8988T (cell line): ENCODE measurements at places on chromosomes 11 and 22.

DNA sequence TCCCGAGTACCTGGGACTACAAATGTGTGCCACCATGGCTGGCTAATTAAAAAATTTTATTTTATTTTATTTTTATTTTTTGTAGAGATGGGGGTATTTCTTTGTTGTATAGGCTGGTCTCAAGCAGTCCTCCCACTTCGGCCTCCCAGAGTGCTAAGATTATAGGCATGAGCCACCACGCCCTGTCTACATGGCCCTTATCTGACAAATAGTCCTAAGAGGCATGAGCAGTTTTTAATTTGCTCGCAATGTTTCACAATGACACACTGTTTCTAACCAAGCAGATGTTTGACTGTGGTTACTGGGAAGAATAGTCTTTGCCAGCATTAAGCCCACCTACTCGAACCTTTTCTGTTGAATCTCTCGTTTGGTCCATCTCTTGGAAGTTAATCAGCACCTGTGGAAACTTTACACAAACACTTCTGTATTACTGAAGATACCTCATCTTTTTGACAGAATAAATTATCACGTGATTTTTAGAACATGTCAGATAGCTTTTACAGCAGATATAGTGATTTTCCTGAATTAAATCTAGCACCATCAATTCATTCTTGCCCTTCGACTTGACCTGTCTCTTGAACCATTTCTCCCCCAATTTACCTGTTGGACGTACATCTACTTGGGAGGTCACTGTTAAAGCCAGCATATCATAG is 71.4 kb downstream of the MTMR3 start:
- DNase-seq: no peak

- no peak for DNase-seq
Observed at GRCh38 chr11:35087648-35088047, 51.3 kb upstream of the CD44 start.

GRCh38 chr11:19597206-19597605 is 115.4 kb upstream of the NAV2 start:
- no peak for DNase-seq

DNA sequence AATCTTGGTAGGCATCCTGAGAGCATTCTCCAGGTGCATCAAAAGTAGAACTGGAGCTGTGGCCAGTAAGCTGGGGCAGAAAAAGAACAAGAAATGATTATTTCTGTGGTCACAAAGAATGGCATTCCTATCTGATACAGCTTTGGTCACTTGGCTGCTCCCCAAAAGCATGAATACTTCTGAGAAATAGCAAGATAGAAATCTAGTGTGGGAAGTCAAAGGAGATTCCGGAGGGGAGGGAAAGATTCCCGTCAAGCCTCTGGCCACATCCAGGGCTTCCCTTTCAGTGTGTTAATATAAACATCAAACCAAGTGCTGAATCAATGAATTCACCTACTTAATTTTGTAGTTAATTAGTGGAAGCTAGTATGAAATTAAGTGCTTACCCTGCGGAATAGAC is 1185.4 kb downstream of the LRRC4C start:
- DNase-seq: no peak

- no peak for DNase-seq
Observed at GRCh38 chr11:65981101-65981740, 19.7 kb downstream of the SART1 start.

DNA sequence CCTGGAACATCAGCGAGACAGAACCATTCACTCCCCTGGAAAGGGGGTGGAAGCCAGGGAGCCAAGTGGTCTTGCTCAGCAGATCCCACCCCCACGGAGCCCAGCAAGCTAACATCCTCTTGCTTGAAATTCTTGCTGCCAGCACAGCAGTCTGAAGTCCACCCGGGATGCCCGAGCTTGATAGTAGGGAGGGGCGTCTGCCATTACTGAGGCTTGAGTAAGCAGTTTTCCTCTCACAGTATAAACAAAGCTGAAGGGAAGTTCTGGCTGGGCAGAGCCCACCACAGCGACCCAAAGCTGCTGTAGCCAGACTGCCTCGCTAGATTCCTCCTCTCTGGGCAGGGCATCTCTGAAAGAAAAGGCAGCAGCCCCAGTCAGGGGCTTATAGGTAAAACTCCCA is 764.8 kb upstream of the LUZP2 start:
- peak; percentile 18 for DNase-seq

GRCh38 chr11:65662247-65662798 is 393 bp downstream of the RELA start:
- DNase-seq: no peak

- DNase-seq: no peak
Observed at GRCh38 chr11:63490551-63491239, at the start of gene PLAAT5. TSS of gene PLAAT5 (minus strand) at chr11:63491167. CDS start at chr11:63491034, 133 bp downstream.

GRCh38 chr11:29361369-29361768 is 655.5 kb downstream of the KCNA4 start:
- DNase-seq: no peak

GRCh38 chr11:61743486-61744095 is 8.8 kb upstream of the MYRF start:
- DNase-seq: no peak

DNA sequence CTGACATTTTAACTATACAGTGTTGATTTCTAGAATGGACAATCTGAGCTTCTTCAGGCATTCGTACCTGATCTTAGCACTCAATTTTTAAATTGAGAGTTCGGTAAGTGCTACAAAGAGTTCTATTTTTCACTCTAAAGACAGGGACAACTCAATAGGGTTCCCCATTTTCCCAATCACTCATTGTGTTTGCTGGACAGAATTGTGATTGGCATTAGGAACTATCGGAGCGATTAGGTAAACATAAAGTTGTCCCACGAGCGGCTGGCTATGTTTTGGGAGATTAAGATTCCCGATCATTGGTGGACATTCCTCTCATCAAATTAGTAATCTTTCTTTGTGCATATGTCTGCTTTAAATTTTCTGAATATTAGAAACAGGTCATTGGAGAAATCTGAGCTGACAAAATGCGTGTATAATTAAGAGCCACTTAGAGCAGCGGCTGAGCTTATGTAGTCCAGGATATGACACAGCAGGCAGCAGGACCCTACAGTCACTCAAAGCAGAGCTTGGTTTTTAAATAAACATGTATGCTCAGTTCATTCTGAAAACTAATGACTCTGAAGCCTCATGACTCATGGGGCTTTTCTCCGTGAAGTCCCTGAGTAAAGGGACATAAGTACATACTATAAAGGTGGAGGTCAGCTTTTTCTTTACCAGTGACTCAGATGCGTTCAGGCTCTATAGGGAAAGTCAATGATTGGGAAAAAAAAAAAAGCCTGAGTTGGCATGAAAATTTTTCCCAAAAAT is 109.4 kb downstream of the GRIA4 start:
- DNase-seq: no peak

DNA sequence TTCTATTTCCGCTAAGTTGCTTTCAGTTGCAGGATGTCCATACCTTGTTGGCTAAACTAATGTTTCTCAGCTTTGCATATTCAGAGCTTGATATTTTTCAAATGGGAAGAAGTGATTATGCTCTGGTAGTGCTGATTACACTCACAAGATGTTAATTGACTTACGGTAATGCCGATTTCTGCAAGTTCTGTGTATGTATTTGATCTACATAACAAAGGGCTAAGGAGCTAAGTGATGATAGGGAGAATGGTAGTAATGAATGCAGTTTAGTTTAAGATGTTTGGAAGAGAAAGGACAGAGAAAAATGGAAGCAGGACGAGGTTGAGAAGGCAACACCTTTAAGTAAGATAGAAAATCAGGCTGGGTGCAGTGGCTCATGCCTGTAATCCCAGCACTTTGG is 61.4 kb downstream of the FAM83F start:
- no peak for DNase-seq

DNA sequence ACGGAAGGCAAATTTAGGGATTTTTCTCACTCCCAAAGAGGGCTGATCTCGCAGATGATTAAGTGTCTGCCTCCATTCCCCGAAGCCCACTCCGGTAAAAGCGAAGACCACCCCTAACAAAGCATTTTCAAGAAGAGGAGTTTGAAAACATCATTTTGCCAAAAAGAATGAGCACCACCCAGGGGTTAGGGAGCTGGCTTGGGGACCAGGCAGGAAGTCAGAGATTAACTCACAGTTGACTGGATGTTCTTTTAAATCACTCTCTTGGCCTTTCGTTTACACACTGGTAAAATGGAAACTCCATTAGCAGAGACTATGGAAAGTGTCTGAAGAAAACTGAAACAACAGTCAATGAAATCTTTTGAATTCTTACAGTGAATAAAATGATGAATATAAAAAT is 7.9 kb upstream of the TRIM44 start:
- DNase-seq: no peak

DNA sequence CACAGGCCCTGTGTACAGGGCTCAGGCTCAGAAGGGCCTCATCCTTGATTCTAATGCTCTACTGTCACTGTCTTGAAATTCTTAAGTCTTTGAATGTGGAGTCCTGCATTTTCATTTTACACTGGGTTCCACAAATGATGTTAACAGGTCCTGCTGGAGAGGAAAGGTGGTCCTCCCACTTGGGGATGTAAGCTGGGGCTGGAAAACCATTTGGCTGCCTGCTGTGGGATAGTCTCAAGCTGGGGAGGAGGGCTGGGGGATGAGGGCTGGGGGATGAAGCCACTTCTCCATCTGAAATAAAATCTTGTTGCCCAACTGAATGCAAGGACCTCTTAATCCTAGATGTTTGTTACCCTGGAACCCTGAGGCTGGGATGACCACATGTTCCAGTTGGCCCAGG is 423.0 kb downstream of the TENM4 start:
- no peak for DNase-seq

DNA sequence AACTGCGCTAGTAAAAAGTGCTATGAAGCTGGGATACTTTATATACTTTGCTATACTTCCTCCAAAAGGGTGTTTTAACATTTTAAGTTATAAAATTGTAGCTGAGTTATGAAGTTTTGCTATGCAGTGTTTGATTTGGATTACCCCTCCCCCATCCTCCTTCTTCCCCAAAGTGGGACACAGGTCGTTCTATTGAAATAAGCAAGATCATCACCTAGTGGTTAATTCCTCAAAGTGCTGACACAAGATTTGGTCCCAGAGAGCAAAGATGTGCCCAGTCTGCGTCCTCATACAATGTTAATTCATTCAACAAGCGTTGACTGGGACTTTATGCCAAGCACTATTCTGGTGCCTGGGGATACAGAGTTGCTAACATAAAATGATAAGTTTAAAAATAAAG is 78.5 kb downstream of the SPON1 start:
- no peak for DNase-seq

DNA sequence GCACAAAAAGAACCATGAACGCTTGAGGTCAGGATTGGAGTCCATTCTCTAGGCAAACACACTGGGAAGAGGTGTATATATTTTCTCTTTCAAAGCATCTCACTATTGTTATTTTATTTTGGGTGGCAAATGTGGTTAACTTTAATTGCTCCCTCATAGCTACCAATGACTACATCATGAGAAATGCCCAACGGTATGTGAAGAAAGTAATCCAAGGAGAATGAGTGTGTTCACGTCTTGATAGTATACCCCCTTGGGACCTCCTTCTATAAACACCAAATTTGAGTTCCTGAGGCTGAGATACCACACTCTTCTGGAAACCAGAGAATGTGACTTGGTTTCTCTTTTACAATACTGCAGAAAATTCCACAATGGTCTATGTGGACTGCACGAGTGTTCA is 15.8 kb downstream of the OR8D1 start:
- DNase-seq: no peak

- DNase-seq: no peak
Observed at GRCh38 chr22:19958083-19959042, 16.7 kb upstream of the TXNRD2 start.

- DNase-seq: peak; percentile 96
Observed at GRCh38 chr11:2892215-2892966, 6.8 kb upstream of the CDKN1C start.

DNA sequence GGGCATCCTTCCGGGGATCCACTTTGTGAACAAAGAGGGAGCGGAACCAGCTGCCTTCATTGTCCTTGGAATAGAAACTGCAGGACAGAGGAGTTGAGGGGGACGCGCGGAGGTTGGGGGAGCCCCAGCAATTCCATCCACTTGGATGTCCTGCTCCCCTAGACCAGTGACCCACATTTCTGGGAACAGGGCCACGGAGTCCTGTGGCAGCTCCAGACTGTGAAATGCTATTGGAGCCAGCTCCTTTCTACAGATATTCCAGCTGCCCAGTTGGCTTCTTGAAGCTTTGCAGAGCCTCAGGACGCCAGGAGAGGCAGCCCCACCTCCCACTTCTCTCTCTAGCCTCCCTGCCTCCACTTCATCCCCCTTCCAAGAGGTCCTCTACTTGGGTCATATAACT is 10.5 kb downstream of the NIPSNAP1 start:
- DNase-seq: no peak

DNA sequence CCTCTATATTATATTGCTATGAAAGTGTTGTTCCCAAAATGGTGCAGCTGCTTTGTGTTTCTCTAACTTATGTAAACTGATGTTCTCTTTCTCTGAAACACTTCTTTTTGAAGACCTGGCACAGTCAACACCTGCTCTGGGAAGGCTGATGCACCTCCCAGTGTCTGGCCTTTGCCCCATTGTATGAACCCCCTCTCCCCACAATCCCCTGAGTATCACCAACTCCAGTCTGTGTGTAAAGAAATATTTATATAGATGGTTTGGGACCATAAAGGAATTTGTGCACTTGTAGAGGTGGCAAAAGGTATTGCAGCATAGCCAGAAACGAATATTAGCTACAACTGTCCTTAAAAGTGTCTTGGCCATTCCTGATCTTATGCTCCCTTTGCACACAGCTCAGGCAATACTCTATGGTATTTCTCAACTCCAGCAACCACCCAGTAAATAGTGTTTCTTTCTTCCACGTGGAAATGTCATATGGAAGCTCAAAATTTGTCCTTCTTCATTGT is 365.2 kb upstream of the DDI1 start:
- DNase-seq: no peak

GRCh38 chr11:118659953-118660680 is 19.3 kb downstream of the TREH start:
- DNase-seq: peak; percentile 10

DNA sequence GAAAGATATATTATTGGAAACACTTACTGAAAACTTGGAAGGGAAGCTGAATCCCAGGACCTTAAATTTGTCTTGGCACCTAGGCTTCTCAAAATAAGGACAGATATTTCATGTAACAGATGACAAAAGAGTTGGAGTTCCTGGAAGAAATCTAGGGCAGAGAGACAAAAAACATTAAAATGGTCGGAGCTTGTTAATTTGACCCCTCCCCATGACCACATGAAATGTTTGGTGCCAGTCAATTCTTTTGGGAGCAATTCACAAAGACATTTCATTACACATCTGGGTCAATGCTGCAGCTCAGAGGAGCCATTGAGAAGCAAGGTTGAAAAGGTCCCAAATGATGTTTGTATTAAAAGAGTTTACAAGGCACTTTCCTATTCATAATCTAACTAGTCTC is 162.0 kb upstream of the GUCY1A2 start:
- no peak for DNase-seq

GRCh38 chr11:1877211-1878136 is 14.2 kb downstream of the PRR33 start:
- no peak for DNase-seq
